ENCODE measurements at places on chromosomes 12 and 14.

GRCh38 chr14:52473557-52473956 lies 78.7 kb downstream of the TXNDC16 start:
- DNase-seq, result no peak

GRCh38 chr12:106747973-106748436 lies 26.5 kb upstream of the RIC8B start:
- peak; percentile 8 for DNase-seq

DNA sequence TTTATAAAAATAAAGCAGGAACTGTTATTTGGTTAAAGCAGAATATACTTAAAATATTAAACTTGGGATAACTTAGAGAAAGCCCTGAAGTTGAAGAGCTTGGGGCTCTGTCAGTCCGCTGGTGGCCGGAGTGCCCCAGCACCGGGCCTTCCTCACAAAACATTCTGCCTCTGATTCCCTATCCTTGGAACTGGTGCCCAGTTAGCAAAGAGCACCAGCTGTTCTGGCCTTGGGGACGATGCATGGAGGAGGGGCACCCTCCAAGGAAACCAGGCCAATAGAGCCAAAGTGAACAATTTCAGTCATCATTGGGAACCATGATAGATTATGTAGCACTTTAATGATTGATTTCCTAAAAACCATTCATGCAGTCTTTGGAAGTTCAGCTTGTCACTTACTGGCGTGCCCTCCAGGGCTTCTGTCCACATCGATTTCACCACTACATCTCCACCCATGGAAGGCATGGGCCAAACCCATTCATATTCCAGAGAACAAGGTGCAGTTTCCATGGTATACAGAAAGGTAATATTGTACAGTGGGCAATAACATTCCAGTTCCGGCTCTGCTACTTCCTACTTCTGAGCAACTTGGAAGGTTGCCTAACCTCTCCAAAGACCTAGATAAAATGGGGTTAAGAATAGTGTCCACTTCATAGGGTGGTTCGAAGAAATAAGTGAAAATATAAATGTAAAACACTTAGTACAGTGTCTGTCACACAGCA lies 145.9 kb downstream of the ETV6 start:
- DNase-seq, result no peak

DNA sequence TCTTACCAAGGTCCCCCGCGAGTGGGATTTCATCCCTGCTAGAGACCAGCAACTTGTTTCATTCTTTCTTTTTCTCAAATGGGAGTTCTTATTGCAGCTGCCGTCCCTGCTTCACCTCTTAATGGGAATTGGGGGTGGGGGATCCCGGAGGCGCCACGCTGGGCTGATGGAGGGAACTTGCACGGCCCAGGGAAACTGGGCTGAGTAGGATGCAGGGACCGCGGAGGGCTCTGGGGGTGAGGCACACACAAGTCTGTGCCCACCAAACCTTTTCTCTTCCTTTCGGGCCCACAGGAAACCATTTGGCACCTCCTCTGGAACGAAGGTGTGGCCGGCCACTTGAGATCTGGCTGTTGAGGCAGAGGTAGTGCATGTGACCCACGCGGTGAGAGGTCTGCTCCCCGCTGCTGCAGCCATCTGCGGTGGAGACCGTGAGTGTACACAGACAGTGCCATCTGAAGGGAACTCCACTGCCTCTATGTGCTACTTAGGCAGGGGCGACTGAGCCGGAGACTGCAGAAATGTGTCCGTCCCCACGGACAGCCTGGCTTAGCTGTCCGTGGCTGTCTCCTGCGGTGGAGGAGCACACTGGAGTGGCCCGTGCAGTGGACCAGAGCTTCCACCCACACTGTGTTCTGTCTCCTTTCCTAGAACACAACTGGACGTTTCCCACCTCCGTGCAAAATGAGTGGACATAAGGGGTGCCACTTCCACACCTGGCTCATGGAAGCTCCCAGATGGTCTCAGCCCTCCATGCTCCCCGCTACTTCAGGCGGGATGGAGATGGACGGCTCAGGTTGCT lies 42.1 kb upstream of the TESC start:
- DNase-seq, result no peak

- no peak for DNase-seq
These were observed 17.2 kb upstream of the MARK3 start for GRCh38 chr14:103367995-103368394.

DNA sequence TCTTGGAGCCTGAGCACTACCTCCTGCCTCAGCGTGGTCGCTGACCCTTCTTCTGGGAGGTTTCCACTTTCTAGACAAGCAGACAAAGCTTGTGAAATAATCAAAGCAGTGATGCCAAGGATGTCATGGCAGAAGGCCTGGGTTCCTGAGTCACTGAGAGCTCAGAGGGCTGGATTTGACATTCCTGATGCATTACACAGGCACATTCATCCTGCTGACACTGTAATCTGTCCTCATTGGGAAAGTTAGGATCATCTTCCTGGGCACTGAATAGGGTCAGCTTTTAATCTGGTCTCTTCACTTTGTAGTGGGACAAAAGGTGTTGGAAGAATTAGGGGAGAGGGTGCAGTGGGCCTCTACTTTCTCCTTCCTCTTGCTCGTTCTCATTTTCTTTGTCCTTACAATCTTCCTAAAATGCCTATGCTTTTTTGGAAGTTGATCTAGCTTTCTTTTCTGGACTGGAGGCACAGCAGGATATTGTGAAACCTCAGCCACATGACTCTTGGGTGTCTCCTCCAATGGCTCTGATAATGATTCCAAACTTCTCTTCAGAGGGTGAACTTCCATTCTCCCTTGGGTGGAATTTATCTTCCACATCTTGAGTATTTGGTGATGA lies 29.6 kb downstream of the EEA1 start:
- no peak for DNase-seq

DNA sequence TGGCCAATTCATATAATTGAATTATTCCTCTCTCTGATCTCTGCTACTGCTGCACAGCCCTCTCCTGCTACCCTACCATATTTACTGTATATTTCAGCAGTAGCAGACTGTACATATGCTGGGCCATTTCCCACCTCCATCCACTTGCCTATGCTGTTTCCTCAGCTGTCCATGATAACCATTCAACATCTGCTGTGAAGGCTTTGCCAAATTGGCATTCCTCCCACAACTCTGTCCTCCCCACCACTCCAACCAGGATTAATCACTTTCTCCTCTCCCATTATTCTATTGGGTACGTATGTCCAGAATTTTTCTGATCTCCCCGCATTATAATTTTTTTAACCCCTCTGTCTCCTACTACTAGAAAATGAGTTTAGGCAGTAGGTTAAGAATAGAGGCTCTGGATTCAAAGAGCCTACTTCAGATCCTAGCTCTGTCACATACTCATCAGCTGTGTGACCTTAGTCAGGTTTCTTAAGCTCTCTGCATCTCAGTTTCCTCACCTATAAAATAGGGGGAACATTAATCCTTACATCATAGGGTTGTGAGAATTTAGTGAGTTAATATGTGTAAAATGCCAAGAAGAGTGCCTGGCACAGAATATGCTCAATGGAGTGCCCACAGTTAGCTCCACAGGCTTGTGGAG lies 123.3 kb downstream of the KICS2 start:
- DNase-seq, result no peak

- DNase-seq, result no peak
These were observed 17.1 kb upstream of the ATXN2 start for GRCh38 chr12:111616177-111616623.

DNA sequence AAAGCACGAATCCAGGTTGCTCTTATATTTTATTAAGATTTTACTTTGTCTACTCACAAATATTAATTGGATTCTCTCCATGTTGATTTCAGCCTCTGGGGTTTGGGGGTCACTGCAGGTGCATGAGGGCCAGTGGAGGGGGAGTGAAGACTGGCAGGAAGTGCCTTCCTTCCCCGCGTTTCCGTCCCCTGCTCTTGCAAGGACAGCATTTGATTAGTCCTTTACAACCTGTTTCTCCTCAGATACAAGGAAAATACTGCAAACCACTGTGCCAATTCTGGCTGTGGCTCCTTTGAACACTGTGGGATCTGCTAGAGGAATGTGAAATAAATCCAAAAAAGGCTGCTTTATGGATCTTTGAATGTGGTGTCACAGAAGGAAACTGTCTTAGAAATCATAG lies 291.8 kb downstream of the ETNK1 start:
- no peak for DNase-seq

GRCh38 chr12:64893961-64894360 lies 69.5 kb downstream of the TBC1D30 start:
- no peak for DNase-seq

DNA sequence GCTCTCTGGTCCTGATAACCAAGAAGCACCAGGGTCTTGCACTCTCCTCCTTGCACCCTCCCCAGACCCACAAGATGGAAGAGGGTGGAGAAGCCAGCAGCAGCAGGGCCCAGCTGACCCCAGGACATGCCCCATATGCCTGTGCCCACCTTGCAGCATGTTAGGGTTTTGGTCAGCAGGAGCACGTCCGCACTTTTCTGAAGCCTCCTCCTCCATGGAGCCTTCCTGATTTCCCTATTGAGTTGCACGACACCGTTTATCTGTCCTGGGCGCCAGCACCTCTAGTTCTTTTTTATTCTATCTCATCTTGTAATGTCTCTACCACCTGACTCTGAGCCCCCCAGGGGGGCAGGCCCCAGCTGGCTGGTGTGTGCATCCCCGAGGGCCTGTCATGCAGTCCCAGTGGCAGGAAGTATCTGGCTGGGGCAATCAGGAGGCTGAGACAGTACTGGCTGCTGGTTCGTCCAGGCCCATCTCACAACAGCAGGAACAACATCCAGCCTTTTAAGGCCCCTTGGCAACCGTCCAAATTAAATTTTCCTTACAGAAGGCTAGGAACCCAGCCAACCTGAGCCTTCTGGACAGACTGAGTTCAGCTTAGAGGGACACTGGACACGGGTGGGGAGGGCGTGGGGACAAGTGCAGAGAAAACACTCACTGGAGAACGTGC lies 39.6 kb downstream of the CCDC85C start:
- DNase-seq, result no peak

DNA sequence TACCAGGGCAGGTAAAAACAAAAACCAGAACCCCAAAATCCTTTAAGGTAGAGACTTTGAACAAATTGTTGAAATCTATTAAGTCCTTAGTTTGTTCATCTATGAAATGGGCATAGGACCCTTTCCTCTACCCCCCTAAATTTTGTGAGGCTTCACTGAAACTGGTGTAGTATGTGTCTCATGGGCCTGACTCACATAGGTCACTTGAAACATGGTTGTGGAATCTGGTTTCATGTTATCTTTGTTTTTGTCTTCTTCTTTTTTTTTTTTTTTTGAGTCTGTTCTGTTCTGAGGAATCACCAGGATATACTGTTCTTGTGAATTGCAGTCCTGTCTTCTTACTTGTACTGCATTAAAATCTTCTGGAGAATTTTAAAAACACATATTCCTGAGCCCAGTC lies 202.2 kb downstream of the KTN1 start:
- DNase-seq, result no peak

- DNase-seq, result no peak
These were observed 30.1 kb downstream of the NPC2 start for GRCh38 chr14:74462993-74463392.

GRCh38 chr12:107045186-107045585 lies 48.2 kb downstream of the CRY1 start:
- DNase-seq, result no peak

DNA sequence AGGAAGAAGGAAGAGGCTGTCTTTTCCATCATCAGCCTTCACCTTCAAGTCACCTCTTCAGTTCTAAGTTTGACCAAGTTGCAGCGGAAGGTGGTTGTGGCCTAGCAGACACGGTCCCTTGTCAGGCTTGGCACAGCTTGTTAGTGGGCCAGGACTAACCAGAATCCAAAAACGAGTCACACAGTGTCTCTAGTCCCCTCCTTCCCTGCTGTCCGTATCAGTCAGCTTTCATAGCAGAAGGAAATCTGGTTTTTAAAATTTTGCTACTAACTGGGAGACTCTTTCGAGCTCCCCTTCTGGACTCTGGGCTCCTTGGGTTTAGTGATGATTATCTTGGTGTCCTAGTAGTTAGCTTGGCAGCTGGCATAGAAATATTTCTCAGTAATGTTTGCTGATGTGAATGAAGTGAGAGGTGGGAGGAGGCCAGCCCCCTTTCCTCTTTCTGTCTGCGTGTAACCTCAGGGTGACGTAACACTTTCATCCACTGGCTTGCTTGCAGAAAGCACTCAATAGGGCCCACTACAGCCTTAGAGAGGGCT lies 3.8 kb downstream of the ETV6 start:
- peak; percentile 73 for DNase-seq

DNA sequence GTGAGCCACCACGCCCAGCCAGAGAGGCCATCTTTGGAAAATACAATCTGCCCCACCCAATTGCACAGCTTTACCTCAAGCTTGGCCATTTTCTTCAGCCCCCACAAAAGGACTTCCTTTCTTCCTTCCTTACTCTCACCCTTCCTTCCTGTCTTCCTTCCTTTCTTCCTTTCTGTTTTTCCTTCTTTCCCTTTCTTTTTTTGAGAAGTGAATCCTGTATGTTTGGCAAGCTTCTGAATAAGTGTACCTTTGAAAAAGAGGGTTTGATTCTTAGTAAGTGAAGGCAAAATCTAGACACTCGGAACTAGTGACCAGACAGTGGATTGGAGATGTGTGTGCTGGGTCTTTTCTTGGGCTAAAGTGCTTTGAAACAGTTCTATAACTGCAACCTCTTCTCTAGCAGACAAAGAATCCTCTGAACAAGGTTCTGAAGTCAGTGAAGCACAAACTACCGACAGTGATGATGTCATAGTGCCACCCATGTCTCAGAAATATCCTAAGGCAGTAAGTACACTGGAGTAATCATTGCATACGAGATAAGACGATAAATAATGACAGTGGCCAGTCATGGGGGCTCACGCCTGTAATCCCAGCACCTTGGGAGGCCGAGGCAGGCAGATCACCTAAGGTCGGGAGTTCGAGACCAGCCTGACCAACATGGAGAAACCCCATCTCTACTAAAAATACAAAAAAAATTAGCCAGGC lies 49.5 kb downstream of the SUPT16H start:
- no peak for DNase-seq

GRCh38 chr12:106080041-106080790 lies 58.5 kb downstream of the NUAK1 start:
- no peak for DNase-seq

GRCh38 chr14:103633391-103633790 lies 4.4 kb downstream of the KLC1 start:
- no peak for DNase-seq

DNA sequence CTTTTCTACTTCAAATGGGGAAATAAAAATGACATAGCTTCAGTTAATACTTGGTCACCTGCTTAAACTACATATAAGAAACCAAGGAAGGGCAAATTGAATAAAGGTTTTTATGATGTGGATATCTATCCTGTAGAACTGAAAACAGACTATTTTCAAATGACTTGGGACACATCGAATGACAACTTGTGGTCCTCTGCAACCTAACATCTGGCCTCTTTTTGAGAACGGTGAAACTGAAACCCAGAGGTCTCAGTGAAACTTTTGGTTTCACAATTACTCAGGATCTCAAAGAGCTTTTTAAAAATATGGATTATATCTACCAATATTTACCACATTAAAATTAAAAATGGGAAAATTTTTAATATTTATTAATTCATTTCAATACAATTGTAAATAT lies 65.2 kb downstream of the PPP2R5E start:
- peak; percentile 50 for DNase-seq

DNA sequence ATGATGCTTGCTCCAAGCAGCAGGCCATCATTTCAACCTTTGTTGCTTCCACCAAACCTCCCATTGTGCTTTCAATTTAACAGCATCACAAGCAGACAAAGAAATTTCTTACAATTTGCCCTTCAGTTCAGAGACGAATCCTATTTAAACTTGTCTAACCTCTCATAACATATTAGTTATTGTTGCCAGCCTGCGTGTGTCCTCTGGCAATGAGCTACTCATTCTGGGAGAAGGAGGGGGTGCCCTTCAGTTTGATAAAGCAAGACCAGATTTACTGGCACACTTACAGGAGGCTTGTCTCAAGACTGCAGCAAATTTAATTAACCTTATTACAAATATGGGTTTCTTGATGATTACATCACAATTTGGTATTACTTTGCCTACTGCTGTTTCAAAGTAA lies 203.6 kb upstream of the SOX5 start:
- DNase-seq, result no peak

Measured in activated T-cell treated with anti-CD3 and anti-CD28 coated beads, Interleukin-2, amount 50 U/mL, for 72 hours (primary cell).